ENCODE measurements at places on chromosomes 7 and 10.

- no peak for DNase-seq
Observed at GRCh38 chr10:80471715-80472233, 17.7 kb downstream of the TSPAN14 start.

DNA sequence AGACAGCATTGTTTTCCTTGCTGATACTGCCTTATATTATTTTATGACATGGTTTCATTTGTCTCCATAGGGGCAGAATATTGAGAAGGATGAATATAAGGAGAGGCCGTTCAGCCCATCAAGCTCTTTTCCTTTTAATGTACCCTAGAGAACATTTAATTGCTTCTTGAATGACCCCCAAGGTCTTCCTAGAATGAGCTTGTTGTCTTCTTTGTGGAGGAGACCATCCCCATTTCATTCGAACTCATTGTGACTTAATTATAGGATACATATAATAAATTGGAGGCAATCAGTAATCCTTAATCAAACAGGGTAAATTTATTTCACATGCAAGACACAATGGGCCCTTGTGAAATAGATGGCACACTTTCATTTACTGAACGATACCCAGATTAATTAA lies 231.3 kb downstream of the MDFIC start:
- no peak for DNase-seq

DNA sequence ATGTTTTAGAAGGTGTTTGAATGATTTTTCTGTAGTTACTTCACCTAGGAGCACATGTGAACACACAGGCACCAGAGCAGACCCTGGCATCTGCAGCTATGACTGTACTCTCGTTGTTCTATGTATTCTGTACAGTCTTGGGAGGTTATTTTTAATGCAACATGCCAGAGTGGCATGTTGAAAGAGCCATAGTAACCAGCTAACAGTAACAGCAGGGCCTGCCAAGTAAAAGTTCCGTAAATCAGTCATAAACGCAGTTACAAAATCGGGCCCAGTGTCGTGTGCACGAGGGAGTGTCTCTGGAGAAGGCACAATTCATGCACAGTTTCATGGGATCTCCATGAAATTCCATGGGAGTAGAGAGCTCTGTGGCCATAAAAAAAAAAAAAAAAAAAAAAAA lies 108.3 kb upstream of the CDK6 start:
- DNase-seq = peak; percentile 6

DNA sequence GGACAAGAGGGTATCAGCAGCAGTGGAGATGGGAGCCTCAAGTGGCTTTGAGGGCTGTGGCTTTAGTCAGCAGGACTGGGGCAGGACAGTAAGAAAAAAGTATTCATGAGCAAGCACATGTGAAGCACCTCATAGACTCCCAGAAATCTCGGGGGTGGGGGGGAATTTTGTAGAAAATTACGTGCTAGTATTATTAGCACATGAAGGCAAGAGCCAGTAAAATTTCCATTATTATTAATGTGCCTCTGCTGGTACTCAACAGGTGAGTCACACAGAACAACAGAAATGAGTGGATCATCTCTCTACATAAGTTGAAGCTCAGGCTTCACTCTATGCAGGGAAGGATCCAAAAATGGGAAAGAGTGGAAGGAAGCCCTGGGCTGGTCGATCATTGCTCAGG lies 114.5 kb downstream of the MYOF start:
- DNase-seq = no peak

- DNase-seq = peak; percentile 11
Observed at GRCh38 chr10:34495938-34496337, 319.2 kb downstream of the PARD3 start.
